ENCODE measurements at places on chromosomes 7 and 10.

GRCh38 chr10:110919971-110920881 is 822 bp downstream of the SHOC2 start:
- peak; percentile 5 for DNase-seq

DNA sequence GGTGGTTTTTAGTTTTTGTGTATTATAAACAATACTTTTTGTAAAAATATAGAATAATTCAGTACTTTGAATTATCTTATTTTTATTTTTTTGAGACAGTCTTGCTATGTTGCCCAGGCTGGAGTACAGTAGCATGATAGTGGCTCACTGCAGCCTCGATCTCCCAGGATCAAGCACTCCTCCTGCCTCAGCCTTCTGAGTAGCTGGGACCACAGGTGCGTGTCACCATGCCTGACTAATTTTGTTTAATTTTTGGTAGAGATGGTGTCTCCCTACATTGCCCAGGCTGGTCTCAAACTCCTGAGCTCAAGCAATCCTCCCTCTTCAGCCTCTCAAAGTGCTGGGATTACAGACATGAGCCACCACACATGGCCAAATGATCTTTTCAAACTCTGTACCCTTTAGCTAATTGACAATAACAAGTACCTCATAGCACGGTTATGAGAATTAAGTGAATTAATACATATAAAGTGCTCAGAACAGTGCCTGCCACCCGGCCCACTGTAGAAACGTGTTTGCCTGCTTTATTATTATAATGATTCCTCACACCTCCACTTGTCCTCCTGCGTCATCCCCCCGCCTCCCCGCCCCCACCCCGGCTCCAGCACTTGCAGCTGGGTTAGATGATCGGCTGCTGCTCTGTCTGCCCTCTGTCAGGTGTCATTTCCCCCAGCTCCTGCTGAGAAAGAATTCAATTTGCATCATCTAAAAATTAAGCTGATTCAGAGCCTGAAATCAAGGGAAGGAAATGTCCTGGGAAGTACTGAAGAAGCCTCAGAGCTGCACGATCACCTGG is 53.6 kb upstream of the NRF1 start:
- no peak for DNase-seq

DNA sequence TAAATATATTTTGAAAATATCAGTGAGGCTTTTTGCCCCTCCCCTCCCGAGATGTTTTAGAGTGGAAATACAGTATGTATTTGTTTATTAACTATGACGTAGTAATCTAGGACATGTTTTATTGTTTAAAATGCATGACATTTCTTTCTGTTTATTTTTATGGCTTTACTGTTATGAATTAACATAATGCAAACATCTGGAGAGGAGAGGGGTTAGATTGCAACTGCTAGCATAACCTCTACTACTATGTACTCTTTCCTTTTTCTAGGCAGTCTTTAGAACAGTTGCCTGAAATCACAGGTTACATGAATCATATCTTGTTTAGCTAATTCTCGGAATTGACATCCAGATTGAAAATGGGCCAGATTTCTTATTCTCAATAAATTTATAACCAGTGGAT is 7.4 kb downstream of the BTAF1 start:
- DNase-seq, result no peak

GRCh38 chr10:127242914-127243313 is 46.5 kb upstream of the INSYN2A start:
- DNase-seq, result no peak

DNA sequence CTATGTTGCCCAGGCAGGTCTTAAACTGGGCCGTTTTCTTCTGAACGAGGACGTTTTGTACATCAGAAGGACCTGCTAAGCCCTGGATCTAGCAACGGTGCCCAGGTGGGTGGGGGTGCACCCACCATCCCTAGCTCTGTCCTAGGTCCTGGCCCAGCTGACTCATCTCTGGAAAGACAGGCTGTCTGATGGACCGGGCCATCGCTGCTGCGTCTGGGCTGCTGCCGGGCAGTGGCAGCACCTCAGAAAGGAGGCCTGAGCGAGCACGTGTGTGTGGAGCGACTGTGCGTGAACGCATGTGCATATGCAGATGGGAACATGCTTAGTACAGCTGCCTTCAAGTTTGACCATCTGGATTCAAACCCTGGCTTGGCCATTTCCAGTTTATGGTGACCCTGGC is 7.3 kb upstream of the ELFN1 start:
- DNase-seq, result no peak

All from head of caudate nucleus (tissue), 42 donors.